ENCODE measurements at places on chromosomes 16 and 17.

GRCh38 chr17:49942947-49943346 lies 26.0 kb upstream of the DLX4 start:
- DNase-seq = no peak

DNA sequence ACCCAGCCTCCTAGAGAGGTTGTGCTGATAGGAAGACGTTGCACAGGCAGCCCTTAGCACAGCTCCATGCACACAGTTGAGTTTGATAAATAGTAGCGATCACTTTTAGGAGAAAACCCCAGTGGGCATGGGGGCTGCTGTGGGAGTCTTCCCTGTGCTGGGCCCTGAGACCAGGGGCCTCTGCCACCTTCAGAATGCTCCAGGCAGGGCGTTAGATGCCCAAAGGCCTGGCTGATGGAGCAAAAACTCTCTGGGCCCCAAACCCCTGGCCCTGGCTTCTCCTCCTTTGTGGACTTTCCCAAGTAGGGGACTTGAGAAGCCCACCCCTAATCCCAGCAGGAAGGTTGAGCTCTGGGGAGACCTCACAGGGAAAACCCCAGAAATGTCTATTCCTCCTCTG lies 14.3 kb upstream of the SLC4A1 start:
- DNase-seq = no peak

- peak; percentile 6 for DNase-seq
Measured at GRCh38 chr17:39981766-39982375, 1.3 kb downstream of the PSMD3 start.

DNA sequence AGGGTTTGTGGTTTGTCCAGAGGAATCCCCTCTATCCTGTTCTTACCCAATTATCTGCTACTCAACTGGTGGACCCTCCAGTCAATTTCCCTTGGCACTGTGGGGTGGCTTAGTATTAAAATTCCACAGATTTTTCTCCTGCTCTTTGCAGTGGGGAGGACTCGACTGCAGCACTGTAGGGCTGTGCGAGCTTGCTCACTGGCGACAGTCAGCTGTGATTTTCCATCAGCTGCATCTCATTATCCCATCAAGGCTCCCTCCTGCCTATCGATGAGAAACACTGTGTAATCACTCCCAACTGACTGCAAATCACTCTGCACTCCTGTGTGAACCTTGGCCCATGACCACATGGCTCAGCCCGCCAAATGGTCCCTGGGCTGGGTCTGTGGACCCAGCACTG lies 90.5 kb upstream of the MAF start:
- no peak for DNase-seq

DNA sequence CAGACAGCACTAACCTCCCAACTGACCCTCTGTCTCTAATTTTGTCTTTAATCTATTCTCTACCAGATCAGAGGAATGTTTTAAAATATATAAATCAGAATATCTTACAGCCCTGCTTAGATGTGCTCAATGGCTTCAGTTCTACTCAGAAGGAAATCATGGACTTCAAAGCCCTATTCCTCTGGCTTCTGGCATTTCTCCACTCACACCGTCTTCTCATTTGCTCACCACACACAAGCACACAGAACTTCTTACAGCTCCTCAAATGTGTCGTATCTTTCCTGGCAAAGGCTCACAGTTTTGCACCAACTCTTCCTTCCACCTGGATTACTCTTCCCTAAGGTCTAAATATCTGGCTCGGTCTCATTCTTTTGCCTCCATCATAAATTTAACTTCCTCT lies 71.6 kb upstream of the NUDT7 start:
- DNase-seq = no peak

DNA sequence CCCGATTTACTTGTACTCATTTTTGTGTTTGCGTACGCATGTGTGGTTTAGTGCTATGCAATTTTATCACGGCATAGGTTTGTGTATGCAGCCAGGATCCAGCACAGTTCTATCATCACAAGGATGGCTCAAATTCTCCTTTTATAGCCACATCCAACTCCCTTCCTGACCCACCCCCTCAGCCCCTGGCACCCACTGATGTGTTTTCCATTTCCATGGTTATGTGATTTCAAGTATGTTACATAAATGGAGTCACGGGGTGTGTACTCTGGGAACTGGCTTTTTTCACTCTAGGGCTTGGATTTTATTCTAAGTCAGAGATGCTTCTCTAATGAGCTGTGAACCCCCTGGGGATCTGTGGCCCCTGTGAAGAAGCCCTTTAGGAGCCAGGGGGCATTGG lies 16.8 kb downstream of the IL4R start:
- no peak for DNase-seq

Measured in hematopoietic multipotent progenitor cell treated with erythropoietin and hydrocortisone succinate and interleukin-3 and kit ligand, for 8 days (in vitro differentiated cells).